Cardiac fibroblast (primary cell): ENCODE measurements at places on chromosomes 1 and 21.
A peak's percentile ranks its signal among the peaks of the same experiment; 100 is the strongest.

- no peak for DNase-seq
These were observed 12.8 kb downstream of the LDLRAP1 start for GRCh38 chr1:25556132-25556670.

DNA sequence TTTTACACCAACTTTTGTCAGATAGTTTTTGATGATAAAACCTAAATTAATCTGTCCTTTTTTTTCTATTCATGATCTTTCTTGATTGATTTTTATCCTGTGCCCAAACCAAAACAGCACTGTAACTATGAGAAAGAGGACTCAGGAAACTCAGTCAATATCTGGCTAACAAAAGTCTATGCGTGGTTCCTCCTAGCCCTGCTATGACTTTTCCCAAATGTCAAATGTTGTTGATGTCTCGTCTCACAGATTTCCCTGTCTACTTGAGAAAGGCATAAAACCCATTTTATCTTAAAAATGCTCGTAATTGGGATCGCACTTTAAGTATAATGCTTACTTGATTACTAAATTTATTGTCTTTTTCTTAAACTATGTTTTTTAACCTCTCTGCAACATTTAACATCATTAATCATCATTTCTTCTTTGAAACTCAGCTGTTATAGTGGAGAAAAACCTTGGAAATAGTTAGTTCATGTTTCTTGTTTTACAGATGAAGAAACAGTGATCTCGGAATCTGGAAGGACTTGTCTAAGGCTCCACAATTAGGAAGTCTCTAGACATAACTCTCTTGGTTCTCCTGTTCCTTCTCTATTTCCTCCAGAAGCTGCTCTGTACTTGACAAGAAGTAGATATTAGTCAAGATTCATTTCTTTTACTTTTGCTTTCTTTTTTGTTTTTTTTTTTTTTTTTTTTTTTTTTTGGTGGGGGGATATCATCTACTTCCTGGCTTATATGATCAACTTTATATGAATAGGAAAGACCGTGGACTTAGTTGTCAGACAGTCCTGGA lies 26.2 kb upstream of the PTPRC start:
- no peak for DNase-seq

GRCh38 chr1:28915031-28915895 lies 894 bp downstream of the EPB41 start:
- DNase-seq: no peak

DNA sequence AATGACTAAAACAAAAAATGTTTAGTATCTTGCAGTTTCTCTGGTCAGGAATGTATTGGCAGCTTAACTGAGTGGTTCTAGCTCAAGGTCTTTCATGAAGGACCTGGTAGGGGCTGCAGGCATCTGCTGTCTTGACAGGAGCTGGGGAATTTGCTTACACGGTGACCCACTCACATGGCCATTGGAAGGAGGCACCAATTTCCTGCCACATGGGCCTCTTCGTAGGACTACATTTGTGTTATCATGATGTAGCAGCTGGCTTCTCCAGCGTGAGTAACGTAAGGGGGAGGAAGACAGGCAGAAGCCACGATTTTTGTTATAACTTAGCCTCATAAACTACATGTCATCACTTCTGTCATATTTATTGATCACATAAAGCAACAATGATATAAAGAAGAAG lies 376.3 kb downstream of the AMY1C start:
- no peak for DNase-seq

GRCh38 chr1:58704616-58705021 lies 4.8 kb upstream of the MYSM1 start:
- DNase-seq: no peak

GRCh38 chr1:25922056-25922970 lies 16.1 kb upstream of the STMN1 start:
- DNase-seq: no peak

DNA sequence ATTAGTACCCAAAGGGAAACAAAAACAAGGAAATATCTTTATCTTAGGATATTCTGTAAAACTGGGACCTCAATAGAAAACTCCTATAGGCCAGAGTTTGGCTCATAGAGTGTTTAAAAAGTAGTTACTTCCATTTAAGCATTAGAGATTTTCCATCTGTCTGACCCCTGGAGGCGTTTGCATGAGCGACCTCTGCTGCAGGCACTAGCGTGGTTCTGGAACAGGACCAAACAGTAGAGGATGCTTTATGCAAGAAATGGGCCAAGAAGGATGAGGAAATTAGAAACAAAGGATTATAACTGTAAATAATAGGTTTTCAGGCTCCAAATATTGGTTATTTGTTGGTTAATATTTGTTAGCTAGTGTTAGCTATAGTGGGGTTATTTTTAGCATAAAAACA lies 5.7 kb downstream of the ZBTB40 start:
- DNase-seq: peak; percentile 83

GRCh38 chr1:110155878-110156522 lies 5.7 kb downstream of the SLC6A17 start:
- DNase-seq: peak; percentile 62

GRCh38 chr1:36540056-36540455 lies 57.3 kb upstream of the CSF3R start:
- no peak for DNase-seq

- DNase-seq: peak; percentile 60
These were observed 33.7 kb downstream of the MRPL39 start for GRCh38 chr21:25573409-25574206.

DNA sequence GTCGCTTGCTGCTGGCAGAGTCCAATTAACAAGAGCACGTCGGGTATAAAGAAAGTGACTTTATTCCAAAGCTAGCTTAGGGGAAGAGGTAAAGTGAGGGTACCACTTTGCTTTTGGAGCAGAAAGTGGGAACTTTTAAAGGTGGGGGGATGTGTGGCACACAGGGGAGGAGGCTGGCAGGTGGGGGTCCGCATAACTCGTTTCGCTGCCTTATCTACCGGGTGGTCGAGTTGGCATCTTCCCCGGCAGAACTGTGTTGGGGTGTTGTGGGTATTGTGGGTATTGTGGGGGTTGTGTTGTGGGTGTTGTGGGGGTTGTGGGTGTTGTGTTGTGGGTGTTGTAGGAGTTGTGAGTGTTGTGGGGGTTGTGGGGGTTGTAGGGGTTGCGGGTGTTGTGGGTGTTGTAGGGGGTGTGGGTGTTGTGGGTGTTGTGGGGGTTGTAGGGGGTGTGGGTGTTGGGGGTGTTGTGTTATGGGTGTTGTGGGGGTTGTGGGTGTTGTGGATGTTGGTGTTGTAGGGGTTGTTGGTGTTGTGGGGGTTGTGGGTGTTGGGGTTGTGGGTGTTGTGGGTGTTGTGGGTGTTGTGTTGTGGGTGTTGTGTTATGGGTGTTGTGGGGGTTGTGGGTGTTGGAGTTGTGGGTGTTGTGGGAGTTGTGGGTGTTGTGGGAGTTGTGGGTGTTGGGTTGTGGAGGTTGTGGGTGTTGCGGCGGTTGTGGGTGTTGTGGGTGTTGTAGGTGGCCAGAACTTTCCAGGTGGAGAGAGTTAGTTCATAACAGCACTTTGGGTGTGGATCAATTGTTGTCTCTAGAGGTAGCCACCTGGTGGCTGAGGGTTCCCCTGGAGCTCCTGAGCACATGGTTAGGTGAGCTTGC lies 52.7 kb downstream of the AGPAT3 start:
- no peak for DNase-seq

DNA sequence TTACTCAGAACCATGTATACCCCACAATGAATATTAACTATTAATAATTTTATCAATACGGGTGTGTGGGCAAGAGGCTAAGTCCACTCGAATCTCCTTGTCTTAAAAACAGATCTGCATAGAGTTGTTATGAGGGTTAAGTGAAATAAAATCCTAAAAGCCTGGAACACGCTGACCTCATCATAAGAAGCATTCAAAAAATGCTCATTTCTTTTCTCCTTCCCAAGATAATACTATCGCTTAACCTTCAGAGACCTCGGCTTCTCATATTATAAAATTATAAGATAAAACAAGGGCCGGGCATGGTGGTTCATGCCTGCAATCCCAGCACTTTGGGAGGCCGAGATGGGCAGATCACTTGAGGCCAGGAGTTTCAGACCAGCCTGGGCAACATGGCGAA lies 35.1 kb downstream of the LPAR3 start:
- DNase-seq: no peak

GRCh38 chr1:179955731-179956130 lies 1.1 kb downstream of the CEP350 start:
- no peak for DNase-seq

DNA sequence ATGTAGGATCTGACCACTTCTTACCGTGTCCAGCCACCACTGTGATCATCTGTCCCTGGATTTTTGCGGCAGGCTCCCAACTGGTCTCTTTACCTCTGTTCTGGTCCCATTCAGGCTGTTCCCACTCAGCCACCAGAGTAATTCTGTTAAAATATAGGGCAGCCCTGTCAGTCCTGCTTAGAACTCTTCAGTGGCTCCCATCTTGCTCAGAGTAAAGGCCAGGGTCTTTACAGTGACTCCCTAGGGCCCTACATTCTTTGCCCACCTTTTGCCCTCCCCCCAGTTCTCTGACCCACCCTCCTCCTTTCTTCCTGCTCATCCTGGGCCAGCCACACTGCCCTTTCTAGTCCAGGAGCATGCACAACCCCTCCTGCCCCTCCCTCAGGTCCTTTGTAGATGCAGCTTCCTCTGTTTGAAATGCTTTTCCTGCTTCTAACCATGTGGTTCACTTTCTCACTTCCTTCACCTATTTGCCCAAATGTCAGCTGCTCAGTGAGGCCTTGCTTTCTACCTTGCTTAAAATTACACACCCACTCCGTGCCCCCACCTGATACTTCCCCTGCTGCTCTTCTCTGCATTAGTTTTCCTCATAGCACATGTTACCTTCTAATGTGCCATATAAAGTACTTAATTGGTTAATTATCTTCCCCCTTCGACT lies 7.8 kb downstream of the UBIAD1 start:
- DNase-seq: no peak

DNA sequence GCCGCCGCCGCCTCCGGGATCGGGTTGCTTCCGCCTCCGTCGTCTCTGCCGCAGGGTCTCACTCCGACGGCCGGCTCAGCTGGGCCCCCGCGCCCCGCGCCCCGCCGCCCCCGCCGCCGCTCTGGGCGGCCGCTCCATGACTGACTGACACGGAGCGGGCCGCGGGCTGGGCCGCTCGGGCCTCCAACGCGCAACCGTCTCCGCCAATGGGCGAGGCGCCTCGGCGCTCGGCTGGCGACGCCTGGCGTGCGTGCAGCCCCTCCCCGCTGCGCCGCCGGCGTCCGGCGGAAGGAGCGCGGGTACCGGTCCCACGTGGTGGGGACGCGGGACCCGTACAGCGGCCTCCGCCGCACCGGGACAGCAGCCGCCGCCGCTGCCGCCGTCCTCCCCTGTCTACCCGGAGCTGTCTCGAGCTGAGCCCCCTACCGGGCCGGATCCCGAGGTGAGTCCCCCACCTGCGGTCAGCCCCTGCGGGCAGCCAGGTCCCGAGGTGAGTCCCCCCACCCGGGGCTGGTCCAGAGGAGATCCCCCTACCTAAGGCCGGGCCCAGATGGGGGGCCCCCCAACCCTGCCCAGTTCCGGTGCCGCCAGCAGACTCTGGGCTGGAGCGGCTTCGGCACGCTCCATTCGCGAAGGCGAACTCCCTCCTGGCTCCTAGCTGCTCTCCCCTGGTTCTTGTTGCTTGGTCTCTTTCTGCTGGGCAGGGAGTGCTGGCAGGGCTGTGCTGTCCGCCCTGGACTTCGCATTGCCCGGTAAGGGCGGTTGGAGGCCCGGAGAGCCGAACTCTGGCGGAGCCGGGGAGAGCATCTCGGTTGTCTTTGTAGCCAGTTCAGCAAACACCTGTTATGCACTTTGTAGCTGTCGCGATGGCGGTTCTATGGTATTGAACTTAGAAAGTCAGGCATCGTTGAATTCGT lies at the start of the genes TAF5L and URB2:
TAF5L (minus strand) TSS at position 208 of the 917 bp plus-strand sequence. CDS start 11,640 bp downstream, outside the sequence.
URB2 (plus strand) TSS at position 333 of the 917 bp plus-strand sequence. CDS start 1,387 bp downstream, outside the sequence.
- DNase-seq: peak; percentile 82

GRCh38 chr1:187568067-187568466 lies 739.3 kb downstream of the PLA2G4A start:
- no peak for DNase-seq

DNA sequence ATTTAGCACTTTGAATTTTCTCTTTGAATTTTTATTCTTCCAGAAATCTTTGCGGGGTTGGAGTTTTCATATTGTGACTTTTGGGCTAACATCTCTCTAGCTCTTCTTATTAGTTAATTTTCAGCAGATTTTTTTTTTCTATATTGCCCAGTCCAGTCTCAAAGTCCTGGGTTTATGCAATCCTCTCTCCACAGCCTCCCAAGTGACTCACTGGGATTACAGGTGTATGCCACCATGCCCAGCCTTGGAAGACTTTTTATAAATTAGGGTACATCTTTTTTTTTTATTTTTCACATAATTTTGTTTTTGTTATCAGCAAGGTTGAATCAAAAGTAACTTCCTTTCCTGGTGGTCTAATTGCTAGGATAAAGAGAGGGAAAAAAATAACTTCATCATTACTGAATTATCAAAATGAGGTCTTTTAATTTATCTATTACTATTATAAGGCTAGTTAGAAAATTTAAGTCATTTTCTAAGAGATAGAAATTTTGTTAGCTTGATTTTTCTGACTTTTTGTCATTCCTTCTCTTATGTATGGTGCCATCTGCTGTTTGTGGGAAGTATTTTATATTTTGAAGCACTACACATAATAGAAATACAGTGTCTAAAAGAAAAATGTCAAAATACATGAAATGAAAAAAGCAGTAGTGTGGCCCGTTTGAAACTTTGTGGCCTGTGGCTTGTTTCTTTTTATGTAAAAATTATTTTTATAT lies 273.4 kb upstream of the CACYBP start:
- DNase-seq: peak; percentile 63

GRCh38 chr1:57741521-57741920 lies 317.7 kb upstream of the DAB1 start:
- DNase-seq: no peak
